ENCODE measurements at places on chromosomes 7 and 10.

DNA sequence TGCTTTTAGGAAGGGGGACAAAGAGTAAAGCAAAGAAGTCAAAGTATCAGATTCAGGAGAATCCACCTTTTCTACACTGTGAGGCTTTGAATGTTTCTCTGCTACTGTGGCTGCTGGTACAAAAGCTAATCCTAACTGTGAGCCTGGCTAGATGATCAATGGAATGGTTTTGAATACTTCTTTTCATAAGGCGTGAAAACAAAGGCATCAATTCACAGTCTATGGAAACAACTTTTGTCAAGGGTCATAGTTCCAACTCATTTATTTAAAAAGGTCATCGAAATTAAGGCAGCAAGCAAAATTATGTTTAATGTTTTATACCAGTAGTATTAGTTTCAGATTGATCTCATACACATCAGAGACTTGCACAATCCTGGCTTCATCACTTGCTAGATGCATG lies 118.1 kb downstream of the CTTNBP2 start:
- no peak for DNase-seq

- DNase-seq, result no peak
These were observed 26.4 kb downstream of the C10orf120 start for GRCh38 chr10:122673269-122673668.

DNA sequence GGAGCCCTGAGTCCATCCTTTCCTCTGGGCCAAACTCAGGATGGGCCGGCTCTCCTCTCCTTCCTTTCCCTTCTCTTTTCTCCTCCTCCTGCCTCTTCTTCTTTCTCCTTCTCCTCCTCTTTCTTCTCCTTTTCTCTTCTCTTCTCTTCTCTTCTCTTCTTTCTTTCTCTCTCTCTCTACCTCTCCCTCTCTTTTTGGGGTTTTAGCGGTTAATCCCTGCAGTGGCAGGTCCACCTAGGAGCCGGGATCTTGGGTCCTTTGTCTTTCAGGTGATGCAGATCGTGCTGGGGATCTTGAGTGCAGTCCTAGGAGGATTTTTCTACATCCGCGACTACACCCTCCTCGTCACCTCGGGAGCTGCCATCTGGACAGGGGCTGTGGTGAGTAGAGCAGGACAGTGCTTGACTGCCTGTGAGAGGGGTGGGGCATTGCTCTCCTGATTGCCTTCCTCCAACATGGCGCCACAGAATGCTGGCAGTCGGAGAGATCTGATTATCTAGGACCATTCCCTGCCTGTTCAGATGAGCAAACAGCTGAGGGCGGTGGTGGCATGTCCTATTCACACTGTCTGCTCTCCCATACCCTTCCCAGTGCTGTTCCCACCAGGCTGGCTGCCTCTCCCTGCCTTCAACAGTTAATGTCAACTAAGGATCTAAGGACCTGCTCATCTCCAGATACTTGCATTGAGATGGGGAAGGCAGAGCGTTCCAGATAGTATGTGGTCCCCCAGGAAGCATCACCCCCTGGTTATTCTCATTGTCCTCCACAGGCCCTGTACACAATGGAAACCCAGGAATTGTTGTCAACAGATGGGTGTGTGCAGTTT lies 1.6 kb downstream of the TMEM176A start:
- no peak for DNase-seq

DNA sequence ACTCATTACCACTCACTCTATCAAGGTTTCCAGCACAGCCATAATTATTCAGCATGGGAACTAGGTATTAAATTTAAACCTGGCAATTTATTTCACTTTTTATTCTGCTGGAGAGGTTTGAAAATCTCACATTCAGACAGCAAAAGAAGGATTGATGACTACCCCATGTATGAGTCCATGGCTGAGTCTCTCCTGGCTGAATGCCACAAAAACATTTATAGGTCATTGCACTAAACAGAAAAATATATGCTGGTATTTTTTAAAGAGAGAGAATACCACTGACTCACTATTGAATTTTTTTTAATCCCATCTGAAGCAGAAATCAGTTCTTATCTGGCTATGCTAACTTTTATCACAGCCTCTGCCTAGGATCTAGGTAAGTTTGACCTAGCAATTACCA lies 336.3 kb downstream of the PPP1R3A start:
- DNase-seq, result no peak

DNA sequence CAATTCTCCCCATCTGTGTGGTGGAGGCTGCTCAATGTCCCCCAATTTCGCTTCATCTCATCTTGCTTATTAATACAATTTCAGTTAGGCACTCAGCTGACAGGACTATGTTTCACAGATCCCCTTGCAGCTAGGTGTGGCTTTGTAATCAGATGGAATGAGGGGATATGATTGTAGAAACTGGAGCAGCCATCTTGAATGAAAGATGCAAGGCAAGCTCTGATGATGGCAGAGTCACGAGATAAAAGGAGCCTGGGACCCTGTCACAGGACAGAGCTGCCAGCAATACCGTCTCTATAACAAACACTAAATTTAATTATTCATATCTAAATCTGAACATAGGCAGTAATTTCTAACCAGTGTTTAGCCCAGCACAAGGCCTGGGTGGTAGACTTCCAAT lies 991 bp upstream of the DLD start:
- no peak for DNase-seq

DNA sequence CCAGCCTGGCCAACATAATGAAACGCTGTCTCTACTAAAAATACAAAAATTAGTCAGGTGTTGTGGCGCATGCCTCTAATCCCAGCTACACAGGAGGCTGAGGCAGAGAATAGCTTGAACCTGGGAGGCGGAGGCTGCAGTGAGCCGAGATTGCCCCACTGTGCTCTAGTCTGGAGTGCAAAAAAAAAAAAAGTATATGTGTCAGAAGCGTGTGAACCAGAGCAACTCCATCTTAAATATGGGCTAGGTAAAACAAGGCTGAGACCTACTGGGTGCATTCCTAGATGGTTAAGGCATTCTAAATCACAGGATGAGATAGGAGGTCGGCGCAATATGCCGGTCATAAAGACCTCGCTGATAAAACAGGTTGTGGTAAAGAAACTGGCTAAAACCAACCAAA lies 6.2 kb downstream of the CCL24 start:
- no peak for DNase-seq

DNA sequence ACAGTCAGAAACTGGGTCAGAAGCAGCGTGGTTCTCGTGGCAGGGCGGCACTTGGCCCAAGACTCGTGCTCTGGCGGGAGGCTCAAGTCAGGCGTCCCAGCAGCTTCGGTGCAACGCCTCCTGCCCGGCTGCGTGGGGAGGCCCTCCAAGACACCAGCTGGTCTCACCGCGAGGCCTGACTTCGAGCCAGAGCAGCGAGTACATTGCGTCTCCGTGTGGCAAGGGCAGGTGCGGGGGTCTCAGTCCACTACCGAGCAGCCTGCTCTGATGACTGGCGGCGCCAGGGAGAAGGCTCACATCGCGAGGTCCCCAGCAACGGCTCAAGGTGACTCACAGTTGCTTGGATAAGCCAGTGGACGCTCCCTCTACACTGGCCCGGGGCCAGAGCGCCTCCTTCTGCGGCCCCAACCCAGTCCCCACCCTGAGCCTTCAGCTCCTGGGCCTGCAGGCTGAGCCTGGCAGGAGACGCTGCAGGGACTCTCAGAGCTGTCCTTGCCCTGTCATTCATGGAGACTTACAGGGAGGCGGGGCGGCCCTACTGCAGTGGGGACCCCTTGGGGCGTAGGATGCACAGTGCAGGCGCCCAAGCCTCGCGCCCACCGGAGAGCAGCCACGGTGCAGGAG lies 41.9 kb upstream of the PRKAR1B start:
- peak; percentile 61 for DNase-seq

GRCh38 chr7:6419310-6419773 lies 28.4 kb downstream of the DAGLB start:
- DNase-seq, result no peak

DNA sequence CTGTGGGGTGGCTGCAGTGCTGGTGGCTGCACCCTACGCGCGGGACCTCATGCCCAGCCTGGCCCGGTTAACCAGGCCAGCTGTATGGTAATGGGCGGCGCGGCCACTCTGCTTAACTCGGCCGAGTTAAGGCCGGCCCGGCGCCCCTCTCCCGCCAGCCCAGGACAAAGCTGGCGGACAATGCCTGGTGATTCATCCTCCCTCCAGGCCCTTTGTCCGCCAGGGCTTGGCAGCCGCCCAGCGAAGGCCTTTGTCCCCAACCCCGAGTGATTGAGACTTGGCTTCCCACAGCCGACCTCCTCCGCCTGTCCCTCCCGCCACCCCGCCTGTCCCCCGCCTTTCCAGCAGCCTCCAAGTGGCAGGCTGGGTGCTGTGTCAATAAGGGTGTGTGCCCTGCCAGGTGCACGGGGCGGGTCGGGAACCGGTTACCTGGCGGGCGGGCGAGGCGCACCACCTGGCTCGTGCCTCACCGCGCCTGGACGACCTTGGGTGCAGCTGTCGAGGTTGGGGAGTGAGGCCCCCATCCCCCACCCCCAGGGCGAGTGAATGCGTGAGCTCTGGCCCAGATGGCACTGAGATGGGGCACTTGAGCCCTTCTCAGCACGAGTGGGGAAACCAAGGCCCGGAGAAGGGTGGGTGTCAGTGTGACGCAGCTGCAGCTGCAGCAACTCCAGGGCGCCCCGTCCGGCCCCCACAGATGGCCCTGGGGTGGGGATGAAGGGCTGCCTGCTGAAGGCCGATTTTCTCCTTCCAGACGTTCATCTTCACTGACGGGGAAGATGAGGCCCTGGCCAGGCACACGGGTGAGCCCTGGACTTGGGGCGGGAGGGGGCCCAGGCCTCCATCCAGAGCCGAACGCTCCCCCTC lies 4.6 kb downstream of the LFNG start:
- peak; percentile 65 for DNase-seq

DNA sequence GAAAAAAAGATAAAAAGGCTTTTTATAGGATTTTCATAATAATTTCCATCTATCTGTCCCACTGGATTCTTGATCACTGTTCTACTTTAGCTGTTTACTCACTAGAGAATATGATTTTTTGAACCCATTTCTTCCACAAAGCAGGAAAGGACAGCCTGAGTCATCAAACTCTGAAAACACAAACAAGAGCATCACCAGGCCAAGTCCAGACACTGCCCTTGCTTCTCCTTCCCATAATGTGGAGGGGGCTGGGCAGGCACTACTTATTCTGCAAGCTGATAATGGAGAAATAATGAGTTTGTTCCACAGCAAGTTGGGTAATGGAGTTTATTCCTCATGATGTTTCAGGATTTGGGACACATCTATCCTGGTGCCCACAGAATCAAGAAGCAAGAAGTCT lies 13.0 kb upstream of the KCNIP2 start:
- no peak for DNase-seq

GRCh38 chr10:43819464-43820230 lies 171.0 kb upstream of the ZNF32 start:
- DNase-seq, result no peak

GRCh38 chr7:3327099-3327498 lies 26.0 kb downstream of the SDK1 start:
- DNase-seq, result no peak

DNA sequence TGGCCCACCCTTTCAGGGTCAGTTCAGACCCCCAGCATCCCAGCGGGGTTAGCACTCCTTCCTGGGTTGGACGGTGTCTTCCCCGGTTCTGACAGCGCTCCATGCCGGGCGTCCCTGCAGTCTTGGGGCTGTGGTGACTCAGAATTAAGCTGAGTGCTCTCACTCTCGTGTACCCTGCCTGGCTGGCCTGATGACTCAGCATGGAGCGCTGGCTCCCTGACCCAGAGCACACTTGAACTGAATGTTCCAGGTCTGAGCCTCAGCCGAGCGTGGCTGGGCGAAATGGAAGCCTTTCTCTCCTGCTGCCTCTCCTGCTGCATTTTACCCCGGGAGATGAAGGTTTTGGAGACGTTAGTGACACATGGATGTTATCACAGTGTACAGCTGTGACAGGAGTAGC lies 7.1 kb downstream of the BAG3 start:
- peak; percentile 25 for DNase-seq

DNA sequence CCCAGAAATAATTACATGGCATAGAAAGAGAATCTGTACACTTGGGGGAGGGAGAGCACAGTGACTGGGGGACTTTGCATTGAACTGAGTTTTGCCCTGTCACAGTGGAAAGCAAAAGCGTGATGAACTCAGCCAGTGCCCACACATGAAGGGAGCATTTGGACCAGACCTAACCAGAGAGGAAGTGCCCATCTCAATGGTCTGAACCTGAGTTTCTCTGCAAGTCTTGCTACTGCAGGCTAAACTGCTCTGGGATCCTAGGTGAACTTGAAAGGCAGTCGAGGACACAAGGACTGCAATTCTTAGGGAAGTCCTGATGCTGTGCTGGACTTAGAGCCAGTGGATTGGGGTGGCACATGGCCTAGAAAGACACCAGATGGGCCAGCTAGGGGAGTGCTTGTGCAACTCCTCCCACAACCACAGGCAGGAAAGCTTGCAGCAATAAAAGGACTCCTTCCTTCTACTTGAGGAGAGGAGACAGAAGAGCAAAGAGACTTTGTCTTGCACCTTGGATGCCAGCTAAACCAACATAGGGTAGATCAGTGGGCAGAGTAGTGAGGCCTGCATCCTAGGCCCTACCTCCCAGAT lies 259.0 kb downstream of the GRM8 start:
- DNase-seq, result no peak

DNA sequence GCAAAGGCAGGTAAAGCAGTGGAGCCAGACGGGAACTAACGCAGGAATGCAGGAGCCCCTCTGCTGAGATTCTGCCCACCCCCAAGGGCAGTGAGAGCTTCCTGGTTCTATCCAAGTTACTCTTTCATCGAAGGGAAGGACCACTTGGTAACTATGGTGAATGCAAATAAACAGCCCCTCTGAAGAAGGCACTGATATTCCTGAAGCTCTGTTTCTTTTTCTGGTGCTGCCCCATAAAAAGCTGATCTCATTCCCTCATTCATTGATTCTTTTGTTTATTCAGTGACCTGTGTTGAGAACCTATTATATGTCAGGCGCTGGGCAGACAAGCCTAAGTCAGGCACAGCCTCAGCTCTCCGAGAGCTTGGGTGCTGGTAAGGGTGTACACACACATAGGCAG lies 217.3 kb downstream of the SNX10 start:
- DNase-seq, result no peak

DNA sequence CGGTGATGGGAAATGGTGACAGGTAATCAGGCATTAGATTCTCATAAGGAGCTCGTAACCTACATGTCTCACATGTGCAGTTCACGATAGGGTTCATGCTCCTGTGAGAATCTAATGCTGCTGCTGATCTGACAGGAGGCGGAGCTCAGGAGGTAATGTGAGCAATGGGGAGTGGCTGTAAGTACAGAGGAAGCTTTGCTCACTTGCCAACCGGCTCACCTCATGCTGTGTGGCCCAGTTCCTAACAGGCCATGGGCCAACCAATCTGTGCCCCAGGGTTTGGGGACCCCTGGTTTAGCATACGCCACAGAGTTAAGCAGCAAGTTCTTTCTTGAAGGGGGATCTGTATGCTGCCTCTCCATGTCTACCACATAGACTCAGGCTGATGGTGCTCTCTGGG lies 133.1 kb downstream of the IQUB start:
- DNase-seq, result no peak

GRCh38 chr10:2985729-2986232 lies 81.6 kb upstream of the PFKP start:
- DNase-seq, result no peak

DNA sequence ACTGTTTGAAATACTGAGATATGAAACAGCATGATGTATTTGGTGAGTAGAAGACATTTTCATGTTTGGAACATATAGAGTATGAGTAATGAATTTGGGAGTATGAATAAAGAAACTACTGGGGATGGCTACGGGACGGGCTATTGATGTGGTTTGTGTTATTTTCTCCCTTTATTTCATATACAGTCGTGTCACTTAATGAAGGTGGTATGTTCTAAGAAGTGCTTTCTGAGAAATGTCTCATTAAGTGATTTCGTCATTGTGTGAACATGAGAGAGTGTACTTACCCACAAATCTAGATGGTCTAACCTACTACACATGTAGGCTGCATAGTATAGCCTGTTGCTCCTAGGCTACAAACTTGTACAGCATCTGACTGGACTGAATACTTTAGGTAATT lies 106.3 kb downstream of the CCNY start:
- DNase-seq, result no peak
